ENCODE measurements at places on chromosomes 6 and 20.

DNA sequence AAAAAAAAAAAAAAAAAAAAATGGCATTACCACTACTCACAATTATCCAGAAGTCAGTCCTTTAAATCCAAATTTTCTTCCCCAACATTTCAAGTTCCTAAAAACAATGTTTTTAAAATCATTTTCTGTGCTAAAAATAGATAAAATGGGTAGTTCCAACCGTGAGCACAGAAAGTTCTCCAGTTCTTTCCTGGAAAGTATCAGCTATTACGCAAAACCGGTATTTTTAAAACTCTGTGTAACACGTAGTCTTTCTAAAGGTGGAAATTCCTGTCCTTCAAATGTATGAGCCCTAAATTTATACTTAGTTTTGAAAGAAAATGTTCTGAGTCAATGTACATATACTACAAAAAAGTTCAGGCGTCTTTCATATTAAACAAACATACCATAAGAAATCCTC is 83.5 kb upstream of the SCAF8 start:
- no peak for DNase-seq

GRCh38 chr6:109491207-109491938 is 8.4 kb upstream of the ZBTB24 start:
- no peak for DNase-seq

- no peak for DNase-seq
Observed at GRCh38 chr6:47737406-47737805, 39.0 kb downstream of the ADGRF4 start.

- no peak for DNase-seq
Observed at GRCh38 chr6:94349227-94349626, 929.9 kb upstream of the EPHA7 start.

DNA sequence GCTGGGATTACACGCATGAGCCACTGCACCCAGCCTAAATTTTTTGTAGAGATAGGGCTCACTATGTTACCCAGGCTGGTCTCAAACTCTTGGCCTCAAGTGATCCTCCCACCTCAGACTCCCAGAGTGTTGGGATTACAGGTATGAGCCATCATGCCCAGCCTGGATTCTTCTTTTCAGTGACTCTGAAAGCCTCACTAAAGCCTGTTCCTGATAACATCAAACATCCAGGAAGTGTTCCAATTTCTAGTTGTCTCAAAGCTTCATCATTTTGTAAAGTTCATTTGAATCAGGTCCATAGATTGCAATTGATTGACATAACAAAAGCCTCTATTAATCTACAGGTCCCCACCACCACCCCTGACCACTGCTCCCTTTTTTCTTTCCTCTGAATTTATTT is 29.2 kb upstream of the CHMP4B start:
- no peak for DNase-seq

GRCh38 chr20:571754-572441 is 28.3 kb upstream of the CSNK2A1 start:
- DNase-seq, result no peak

DNA sequence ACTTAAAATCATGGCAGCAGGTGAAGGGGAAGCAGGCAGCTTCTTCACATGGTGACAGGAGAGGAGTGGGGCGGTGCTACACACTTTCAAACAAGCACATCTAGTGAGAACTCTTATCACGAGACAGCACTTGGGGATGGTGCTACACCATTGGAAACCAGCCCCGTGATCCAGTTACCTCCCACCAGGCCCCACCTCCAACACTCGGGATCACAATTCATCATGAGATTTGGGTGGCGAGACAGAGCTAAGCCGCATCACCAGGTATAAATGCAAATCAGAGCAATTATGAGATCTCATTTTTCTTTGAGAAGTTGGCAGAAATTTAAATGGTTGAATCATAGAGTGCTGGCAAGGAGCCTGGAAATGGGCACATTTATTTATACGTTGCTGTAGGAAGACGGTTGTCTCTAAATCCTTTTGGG is 31.4 kb downstream of the IGF2R start:
- DNase-seq, result no peak

DNA sequence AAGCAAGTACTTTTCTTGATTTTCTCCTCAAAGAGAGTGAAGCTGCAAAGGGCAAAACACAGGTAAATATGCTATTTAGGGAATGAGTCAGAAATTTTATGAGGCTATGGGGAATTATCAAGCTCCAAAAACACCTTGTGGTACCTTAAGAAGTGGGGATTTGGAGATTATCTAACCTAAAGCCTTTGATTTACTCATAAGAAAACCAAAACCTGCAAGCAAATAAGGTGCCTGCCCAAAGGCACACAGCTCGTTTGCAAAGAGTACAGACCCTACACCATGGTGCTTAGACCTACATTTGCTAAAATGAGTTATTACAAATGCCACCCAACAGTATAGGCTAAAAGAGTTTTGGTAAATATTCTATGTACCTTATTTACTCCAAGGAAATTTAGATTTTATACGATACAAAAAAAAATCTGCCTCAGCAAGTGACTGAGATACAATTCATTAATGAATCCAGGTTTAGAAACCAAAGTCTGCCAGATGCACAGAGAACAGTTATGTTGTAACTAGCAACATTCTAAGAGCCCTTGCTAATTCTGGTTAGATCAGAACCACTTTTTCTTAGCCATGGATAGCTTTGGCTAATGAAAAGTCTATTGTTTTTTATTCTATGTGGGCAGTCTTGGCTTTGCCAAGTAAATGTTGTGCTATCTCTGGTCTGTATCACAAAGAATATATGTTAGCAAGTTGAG is 101.5 kb downstream of the KHDC1L start:
- DNase-seq, result no peak

DNA sequence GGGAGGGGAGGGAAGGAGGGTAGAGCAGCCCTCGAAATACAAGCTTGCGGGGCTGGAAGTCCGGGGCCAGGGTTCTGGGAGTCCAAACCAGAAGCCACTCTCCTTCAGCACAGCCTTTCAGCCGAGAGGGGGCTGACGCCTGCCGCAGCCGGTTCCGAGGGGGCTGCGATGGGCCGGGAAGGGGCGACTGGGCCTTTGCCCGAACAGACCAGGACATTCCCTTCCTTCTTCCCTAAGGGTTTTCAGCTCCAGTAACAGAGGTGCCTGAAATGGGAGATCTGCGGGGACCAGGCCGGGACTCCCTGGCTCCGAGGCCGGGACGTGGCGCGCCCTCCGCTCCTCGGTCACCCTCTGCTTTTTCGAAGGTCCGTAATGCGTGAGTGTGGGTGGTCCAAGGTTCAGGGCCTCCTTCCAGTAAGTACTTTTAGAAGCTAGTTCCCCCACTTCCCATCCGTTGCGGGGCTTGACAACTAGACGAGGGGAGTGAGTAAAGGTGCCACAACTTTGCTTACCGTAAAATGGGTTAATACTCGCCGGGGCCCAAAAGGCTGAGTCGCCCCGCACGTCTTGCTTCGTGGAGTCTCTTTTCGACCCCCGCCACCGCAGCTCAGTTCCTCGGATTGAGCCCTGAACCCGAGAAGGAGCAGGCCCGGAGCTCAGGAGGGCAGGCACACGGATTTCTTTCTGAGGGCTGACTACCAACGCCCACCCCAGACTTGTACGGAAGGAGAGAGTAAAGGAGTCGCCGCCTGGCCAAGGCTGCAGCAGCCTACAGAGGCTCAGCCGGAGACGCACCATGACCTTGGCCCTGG is 2.9 kb upstream of the OLIG3 start:
- DNase-seq, result no peak

GRCh38 chr6:134145786-134146185 is 93.4 kb upstream of the SLC2A12 start:
- no peak for DNase-seq

DNA sequence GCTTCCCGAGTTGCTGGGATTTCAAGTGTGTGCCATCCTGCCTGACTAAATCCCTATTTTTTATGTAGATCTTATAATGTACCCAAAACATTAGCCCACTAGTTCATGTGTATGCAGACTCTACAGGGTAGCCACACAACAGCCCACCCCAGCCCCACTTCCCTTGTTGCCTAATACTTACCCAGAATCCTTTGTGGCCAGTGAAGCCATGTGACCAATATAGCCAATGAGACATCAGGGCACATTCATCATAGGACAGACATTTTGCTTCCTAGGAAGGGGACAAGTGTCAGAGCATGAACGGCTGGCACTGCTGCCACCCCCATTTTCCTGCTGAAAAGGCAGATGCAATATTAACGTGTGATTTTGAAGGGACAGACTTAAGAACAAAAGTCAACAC is 36.0 kb upstream of the TCP11 start:
- DNase-seq, result no peak

- no peak for DNase-seq
Observed at GRCh38 chr20:35003211-35004031, 47.8 kb downstream of the MYH7B start.

GRCh38 chr20:18537651-18538050 is 29.6 kb upstream of the SMIM26 start:
- DNase-seq, result no peak

GRCh38 chr6:46510651-46511050 is 19.4 kb upstream of the RCAN2 start:
- no peak for DNase-seq

- no peak for DNase-seq
Observed at GRCh38 chr20:14114065-14114704, 118.9 kb downstream of the MACROD2 start.

- DNase-seq, result no peak
Observed at GRCh38 chr6:21271428-21272155, 322.0 kb upstream of the SOX4 start.

- peak; percentile 65 for DNase-seq
Observed at GRCh38 chr20:33667245-33667675, 517 bp downstream of the ACTL10 start.

DNA sequence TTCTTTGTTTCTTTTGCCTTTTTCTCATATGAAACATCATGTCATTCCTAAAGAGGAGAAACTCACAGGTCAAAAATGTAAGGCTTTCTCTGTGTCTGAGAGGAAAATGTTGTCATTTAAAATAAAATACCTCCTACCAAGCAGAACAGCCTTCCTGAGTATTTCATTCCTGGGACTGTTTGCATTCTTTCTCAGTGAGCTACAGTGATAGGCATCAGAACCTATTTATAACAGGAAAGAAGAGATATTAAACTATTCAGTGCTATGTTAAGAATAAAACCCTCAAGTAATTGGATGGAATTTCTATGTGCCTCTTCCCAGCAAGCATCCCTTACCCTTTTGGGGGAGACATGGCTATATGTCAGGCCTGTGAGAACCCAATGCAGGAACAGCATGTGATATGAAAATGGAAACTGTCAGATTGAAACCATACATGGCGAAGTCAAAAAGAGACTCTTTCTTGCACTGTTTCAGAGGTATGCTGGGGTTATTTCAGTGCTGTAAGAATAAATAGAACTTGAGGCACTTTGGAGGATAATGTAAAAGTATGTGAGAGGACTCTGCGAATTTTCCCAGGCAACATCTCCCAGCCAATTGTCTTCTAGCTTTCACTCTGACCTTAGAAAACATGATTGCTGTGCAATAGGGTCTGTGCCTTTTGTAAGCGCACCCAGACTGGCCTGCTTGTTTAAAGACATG is 133.8 kb upstream of the CCN2 start:
- no peak for DNase-seq

- DNase-seq, result no peak
Observed at GRCh38 chr20:49710971-49711666, 2.6 kb downstream of the B4GALT5 start.

GRCh38 chr20:58131151-58131550 is 97.3 kb downstream of the ANKRD60 start:
- DNase-seq, result no peak

- DNase-seq, result no peak
Observed at GRCh38 chr20:54692168-54692887, 216.9 kb downstream of the DOK5 start.

GRCh38 chr6:148530394-148530953 is 187.8 kb downstream of the SASH1 start:
- DNase-seq, result no peak

DNA sequence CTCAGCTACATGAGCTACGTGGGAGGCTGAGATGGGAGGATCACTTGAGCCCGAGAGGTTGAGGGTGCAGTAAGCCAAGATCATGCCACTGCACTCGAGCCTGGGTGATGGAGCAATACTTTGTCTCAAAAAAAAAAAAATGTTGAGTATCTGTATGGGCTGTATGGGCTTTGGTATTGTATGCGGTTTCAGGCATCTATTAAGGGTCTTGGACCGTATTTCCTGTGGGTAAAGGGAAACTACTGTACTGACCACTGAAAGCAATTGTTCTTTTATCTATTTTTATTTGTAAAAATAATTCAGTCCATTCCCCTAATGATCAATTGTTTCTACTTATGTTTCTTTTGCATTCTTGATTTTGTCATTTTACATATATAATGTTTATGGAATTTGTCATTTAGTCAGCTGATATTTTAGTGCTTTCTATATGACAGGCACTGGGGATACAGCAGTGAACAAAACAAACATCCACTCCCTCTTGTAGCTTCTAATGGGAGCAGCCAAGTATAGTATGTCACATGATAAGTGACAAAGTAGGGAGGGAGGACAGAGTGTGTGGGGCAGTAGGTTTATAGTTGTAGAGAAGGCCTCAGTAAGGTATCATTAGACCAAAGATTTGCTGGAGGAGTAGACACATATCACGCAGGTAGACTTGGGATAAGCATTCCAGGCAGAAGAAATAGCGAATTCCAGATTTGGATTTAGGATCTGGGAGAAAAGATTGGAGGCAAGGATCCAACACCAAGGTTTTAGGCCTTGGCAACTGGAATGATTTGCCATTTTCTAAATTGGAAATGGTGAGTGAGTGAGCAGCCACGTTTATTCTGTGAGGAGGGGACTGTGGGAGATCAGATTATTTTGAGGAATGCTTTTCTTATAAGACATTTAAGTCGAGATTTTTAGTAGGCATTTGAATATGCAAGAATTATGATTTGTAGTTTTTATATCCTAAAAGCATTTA is 6.0 kb downstream of the PCMT1 start:
- no peak for DNase-seq

- no peak for DNase-seq
Observed at GRCh38 chr20:13199279-13199678, 21.8 kb upstream of the ISM1 start.

- no peak for DNase-seq
Observed at GRCh38 chr20:25308671-25309394, 60.9 kb downstream of the PYGB start.

- no peak for DNase-seq
Observed at GRCh38 chr6:68368845-68369244, 266.2 kb upstream of the ADGRB3 start.

DNA sequence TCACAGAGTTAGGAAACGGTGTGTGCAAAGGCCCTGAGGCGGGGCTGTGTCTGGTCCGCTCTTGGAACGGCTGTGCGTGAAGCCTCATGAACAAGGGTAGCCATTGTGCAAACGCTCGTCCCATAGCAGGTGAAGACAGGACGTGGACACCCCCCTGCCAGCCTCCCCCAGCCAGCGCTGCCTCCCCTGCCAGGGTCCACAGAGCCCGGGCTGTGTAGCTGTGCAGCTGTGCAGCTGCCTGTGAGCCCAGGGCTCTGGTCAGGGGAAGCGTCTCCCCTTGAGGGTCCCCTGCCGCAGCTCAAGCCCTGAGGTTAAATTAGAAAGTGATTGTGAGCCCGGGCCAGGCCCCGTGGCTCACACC is 139.4 kb downstream of the TAF4 start:
- no peak for DNase-seq

DNA sequence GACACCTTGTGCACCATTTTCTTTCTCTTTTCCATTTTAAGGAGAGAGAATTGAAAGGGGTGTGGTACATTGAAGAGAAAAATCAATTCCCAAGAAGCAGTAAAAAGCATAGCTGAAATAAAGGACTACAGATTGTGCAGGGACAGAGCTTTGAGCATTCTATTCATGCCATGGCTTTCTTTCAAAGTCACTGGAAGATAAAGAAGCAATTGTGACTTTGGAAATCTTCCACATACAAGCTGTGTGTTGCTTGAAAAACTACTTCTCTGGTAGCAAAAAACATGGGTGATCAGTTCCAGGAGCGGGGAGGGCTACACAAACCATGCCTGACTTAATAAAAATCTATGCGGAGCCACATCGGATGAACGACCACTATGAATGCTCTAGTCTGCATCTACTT is 230.2 kb upstream of the THEMIS start:
- no peak for DNase-seq

Data from BE2C (cell line).